WTC11 (cell line): ENCODE measurements at places on chromosomes 5 and 9. TPM values are rescaled to one million over a fixed set of nuclear protein-coding genes. Genes with fewer than 3 reads are reported as not detected.

- no peak for DNase-seq
These were observed 44.0 kb upstream of the PCA3 start for GRCh38 chr9:76720245-76720644.

DNA sequence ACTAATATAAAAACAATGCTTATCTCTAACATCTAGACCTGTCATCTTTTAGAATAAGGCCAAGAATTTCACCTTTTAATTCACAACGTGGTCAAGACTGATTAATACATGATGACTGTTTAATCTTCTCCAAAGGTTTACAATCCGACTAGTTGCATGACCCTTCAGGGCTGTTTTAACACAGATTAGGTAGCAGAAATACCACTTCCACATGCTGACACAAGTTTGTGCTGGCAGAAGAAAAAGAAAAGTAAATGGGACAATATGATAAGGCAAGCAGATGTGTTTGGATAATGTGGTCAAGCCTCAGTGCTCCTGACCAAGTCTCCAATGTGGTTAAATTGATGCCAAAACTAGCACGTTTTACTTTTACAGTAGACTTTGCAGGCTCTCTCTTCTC lies 31.1 kb downstream of the SEMA6A start:
- DNase-seq, result no peak

- no peak for DNase-seq
These were observed 175.1 kb downstream of the PCSK1 start for GRCh38 chr5:96257904-96258303.

DNA sequence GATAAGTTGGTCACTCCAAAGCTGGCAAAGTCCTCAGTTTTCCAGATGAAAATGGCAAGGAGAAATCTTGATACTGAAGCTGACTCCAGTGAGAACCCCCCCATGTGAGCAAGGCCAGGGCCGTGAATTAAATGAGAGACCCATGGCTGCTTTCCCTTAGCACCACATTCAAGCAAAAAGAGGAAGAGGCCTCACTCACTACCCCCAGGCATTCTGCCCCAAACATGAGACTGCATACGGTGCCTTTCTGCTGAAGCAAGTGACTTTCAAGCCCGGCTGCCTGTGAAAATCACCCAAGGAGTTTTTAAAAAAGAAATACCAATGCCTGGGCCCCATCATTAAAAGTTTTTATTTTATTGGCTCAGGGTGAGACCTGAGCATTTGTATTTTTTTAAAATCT lies 66.9 kb downstream of the TMEM252 start:
- DNase-seq, result no peak

- DNase-seq, result no peak
These were observed 14.4 kb upstream of the MEIKIN start for GRCh38 chr5:131959906-131960305.

DNA sequence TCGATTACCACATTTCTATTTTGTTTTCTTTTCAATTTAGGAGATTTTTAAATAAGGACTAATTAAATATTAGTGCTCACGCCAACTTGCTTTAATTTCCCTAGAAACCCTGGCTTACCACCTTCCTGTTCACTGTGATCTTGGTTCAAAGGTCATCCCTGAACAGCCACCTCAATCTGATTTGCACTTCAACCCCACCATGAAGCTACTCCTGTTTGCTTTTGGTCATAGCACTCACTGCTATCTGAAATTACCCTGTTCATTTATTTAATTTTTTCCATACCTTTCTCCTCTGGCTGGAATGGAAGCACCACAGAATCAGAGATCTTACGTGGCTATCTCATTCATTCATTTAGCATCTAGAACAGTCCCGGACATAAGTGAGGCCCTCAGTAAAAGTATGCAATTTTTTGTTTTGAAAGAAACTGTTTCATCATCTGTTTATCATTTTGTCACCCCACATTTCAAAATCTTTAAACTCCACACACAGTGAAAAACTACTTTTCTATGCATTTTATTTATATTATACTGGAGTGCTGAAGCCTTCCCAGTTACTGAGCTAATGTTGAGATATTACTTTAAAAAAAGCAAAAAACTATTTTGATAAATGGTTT lies 17.2 kb upstream of the ADAMTSL1 start:
- DNase-seq, result no peak

- DNase-seq, result no peak
These were observed 5.2 kb downstream of the SH3RF2 start for GRCh38 chr5:145941448-145942130.

- no peak for DNase-seq
These were observed 276.0 kb upstream of the DAP start for GRCh38 chr5:11037080-11037479.

GRCh38 chr5:172448999-172449398 lies 5.3 kb downstream of the SH3PXD2B start:
- DNase-seq, result no peak

- no peak for DNase-seq
These were observed 70.1 kb downstream of the SV2C start for GRCh38 chr5:76153271-76153670.

GRCh38 chr5:166540156-166540555 lies 1751.3 kb upstream of the WWC1 start:
- no peak for DNase-seq

Gene PCDHB2
- 22.9 to 26.2 TPM (median 23.1 TPM) in 3 replicates for total RNA-seq

Gene HACD4
- total RNA-seq, result 0.94 to 1.2 TPM (median 1.1 TPM) in 3 replicates
